NAMALWA (cell line): ENCODE measurements at places on chromosomes 11 and 22.

DNA sequence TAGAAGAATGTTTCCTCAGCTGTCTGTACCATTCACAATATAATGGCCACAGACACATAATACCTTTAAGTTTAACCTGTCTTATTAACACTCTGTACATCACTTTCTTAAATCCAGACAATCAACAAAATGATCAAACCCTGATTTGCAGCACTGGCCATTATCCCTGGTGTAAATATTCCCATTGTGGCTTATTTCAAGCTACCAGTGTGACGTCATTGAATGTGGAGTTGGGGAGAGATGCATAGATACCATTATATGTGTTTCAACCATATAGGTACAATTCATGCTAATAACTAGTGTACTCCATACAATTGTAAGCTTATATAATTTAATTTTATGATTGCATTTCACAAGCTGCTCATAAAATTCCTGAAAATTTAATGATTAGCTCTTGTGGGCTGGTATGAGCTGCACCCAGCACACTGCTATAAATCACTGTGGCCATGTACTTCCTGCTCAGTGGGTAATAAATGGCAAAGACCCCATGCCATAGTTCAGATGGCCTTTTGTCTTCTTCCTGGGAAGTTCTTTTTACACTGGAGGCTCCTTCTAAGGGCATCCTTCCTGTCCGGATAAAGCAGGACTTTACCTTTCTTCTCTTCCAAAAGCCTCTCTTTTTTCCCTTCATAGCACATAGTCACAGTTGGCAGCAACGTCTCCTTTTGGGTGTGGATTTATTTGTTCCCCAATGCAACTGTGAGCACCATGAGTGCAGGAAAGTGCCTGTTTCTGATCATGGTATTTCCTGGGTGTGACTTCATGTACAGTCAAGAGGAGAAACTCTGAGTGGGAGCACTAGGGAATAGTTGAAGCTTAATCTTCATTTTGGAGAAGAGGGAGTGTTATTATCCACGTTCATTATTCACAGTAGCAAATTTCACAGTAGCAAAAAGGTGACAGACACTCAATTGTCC lies 87.8 kb downstream of the MIAT start:
- DNase-seq, result no peak

GRCh38 chr11:13216019-13216710 lies 61.4 kb upstream of the BMAL1 start:
- no peak for DNase-seq

DNA sequence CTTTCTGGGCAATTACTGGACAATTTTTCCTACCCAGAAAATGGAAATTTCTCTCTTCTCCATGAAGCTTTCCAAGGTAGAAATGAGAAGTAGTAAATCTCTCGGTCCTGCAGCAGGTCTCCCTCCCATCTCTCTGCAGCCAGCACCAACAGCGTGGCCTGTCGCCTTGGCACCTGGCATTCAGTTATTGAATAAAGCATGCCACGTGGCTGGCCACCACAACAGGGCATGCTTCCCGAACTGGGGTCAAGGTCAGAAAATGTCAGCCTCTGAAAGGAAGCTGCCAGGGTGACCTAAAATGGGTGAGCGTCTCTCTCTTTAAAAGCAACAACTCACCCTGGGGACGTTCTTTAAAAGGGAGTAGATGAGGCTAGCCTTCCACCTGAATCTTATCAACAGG lies 14.0 kb downstream of the CACNG2 start:
- DNase-seq, result no peak

DNA sequence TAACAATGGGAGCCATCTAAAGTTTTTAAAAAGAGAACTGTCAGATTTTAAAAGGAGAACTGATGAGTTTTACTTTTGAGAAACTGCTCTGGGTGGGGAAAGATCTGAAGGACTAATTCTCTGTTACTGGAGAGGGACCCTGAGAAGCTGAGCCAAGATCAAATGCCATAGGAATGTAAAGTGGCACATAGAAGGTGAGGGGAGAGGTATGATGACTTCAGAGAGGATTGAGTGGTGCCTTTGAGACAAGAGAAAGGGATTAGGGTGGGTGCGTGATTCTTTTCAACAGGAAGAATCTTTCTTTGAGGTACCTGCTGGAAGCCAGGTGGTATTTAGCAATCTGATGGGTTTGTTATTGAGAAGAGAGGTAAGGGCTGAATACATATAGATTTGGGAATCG lies 9.0 kb downstream of the CRKL start:
- DNase-seq, result no peak

DNA sequence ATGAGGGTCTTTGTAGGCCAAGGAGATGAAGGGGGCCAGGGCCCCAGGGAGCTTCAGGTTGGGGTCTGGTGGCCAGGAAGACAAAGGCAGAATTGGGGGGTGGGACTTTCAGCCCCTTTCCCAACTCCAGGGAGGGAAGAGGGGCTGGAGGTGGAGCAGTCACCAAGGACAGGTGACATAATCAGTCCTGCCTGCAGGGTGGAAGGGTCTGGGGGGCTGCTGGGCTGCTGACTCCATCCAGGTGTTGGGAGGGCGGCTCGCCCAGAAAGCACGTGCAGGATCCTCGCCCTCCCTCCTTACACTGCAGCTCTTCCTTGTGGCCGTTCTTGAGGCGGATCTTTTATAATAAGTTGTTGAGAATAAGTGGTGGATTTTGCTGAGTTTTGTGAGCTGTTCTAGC lies 1491.1 kb downstream of the TBC1D22A start:
- DNase-seq, result no peak

DNA sequence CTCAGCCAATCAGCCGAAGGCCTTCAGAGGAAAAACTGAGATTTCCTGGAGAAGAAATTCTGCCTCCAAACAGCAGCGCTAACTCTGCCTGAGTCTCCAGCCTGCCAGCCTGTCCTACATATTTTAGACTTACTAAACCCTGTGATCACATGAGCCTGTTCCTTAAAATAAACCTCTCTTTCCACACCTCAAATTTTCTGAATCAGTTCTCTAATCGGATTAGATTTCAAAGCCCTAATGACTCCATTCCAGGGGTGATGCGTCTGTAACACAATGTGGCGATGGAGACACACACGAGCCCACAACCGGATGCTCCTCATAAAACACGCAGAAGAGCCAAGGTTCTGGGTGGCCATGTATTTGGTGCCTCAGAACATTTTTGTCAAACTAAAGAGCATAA lies 1371.2 kb downstream of the BRD1 start:
- no peak for DNase-seq

- no peak for DNase-seq
Observed at GRCh38 chr11:126411971-126412381, 56.5 kb downstream of the ST3GAL4 start.

- no peak for DNase-seq
Observed at GRCh38 chr11:96169250-96169649, 173.7 kb downstream of the MAML2 start.

DNA sequence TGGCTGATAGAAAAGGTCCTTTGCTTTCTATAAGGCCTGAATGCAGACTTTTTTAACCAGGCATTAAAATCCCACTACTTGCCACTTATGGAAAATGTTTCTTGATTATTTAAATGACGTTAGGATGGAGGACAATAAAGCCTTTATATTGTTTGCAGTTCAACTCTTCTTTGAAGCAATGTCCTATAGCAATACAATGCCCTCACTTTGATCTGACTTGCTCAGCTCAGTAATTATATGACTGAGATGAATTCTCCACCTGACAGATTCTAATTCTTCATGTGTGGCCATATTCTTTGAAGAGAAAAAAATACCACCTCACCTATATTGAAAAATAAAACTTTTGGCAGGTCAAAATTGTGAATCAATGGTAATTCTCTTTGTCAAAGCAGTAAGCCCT lies 182.0 kb upstream of the MTMR2 start:
- DNase-seq, result no peak

- no peak for DNase-seq
Observed at GRCh38 chr22:40330615-40331014, 15.7 kb upstream of the ADSL start.

GRCh38 chr11:1868636-1869291 lies 15.9 kb downstream of the LSP1 start:
- DNase-seq, result no peak

GRCh38 chr22:32904044-32904443 lies 102.5 kb downstream of the TIMP3 start:
- DNase-seq, result peak; percentile 63

DNA sequence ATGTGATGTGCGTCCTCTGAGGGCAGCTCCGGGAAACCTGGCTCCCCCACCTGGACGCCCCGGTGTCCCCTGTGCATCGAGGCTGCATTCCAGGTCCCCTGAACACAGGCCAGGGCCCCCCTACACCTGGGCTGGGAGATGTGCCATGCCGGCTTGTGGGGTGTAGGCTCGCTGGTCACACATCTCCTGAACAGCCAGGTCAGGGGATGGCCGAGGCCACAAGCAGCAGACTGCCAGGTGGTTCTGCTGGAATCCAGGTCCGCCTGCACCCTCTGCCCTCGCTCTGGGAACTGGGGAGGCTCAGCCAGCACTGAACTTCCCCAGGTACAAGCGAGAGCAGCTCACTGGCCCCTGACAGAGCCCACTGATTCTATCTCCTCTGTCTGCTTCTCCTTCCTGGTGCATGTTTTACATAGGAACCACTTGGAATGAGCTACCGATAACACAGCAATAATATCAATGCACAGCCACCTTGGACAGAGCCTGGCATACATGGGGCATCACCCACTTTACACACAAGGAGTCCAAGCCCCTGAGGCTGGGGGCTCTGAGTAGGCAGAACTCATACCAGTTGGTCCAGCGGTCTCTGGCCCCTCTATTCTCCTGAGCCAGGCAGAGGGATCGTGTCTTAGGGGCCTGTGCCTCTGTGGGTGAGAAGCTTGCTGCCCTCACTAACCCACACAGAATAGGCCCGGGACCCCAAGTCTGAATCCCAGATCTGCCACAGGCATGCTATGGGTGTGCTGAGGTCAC lies 46.8 kb downstream of the TBX1 start:
- no peak for DNase-seq

DNA sequence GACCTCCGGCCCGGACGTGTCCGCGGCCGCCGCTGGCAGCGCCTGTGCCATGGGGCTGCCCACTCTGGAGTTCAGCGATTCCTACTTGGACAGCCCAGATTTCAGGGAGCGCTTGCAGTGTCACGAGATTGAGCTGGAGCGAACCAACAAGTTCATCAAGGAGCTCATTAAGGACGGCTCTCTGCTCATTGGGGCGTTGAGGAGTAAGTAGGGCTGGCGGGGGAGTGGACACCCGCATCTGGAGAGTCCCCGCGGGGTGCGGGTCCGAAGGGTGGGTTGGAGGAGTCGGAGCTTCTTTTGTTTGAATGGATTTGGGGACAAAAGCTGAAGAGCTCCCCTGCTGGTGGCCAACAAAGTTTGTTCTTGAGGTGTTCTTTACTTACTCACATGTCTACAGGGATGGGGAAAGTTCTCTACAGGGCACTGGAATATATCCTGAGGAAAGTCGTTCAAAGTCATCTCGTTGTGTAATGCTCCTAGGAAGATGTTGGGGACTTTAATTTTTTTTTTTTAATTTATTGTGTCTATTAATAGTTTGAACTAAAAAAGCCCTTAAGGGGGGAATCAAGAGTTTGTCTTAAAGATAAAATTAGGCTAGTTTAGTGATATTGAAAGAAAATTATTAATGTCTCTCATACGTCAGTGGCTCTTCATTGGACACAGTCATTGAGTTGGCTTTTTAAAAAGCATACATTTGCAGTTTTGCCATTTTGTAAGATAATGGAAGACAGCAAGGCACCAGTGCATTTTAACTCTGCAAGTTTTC lies 725 bp downstream of the ARHGAP42 start:
- peak; percentile 73 for DNase-seq

DNA sequence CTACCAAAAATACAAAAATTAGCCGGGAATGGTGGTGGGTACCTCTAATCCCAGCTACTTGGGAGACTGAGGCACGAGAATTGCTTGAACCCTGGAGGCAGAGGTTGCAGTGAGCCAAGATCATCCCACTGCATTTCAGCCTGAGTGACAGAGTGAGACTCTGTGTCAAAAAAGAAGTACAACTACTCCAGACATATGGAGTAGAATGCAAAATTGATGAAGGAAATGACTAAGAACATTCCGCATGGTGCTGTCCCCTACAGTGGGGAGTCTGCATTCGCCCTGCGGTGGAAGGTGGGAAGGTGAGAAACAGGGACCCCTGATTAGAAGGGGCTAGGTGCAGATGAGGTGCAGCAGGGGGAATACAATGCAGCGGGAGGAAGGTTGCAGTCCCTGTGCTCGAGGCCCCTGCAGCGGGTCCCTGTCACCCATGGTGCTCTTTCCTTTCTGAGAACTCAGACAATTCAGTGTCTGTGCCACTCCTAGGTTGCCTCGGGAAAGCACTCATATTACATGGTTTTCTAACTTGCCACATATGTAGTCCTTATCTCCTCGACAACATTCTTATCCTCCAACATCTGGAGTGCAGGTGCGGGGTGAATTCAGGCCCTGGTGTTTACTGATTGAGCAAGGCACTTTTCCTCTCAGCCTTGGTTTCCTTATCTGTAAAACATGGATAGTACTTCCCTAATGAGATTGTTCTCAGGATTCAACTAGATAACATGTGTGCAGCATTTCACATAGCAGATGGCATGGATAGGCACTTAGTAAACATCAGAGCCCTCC lies 5.2 kb downstream of the POLD4 start:
- no peak for DNase-seq

- DNase-seq, result no peak
Observed at GRCh38 chr11:13880634-13881033, 81.9 kb upstream of the SPON1 start.

DNA sequence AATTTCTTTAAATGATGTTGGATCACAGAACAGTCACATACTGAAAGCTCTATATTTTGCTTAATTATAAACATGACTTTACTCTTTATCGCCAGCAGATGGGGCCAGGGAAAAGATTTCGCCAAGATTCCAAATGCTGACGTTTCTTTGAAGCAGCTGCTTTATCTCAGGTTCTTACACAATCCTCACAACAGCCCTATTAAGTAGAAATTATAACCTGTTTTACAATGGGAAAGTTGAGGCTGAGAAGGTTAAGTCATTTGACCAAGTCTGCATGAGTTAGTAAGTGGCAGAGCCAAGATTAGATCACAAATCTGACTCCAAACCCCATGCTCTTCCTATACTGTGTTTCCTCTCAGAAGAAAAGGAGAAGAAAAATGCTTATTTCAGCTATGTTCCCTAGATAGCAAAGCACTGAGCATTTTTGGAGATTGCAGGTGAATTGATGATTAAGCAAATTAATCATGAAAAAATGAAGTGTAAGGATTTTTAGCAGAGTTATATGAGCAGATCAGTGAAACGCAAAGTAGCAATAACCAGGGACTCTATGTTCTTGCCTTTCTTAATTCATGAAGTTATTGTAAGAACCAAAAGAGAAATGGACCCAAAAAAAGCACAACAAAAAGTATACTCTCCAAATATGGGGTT lies 79.0 kb downstream of the AASDHPPT start:
- DNase-seq, result peak; percentile 53

DNA sequence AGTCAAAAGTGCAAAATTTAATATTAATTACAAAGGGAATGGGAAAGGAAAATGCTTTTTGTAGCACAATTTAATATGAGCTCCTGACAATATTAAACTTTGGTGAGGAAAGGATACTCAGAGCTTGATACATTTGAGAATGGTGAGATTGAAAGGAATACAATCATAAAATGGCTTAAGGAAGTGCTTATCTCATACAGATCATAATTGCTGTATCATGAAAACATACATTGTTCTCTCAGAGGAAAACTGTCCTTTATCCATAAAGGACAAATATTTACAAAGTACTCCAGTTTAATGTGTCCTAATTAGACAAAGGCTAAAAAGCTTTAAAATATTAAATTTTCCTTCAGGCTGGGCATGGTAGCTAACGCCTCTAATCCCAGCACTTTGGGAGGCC lies 260.4 kb downstream of the TMEM135 start:
- no peak for DNase-seq

- DNase-seq, result no peak
Observed at GRCh38 chr11:134562941-134563471, 151.0 kb upstream of the B3GAT1 start.

- DNase-seq, result no peak
Observed at GRCh38 chr11:113316256-113316655, 1.9 kb downstream of the TTC12 start.
